GM13976 (cell line): ENCODE measurements at places on chromosomes 6 and 20.

DNA sequence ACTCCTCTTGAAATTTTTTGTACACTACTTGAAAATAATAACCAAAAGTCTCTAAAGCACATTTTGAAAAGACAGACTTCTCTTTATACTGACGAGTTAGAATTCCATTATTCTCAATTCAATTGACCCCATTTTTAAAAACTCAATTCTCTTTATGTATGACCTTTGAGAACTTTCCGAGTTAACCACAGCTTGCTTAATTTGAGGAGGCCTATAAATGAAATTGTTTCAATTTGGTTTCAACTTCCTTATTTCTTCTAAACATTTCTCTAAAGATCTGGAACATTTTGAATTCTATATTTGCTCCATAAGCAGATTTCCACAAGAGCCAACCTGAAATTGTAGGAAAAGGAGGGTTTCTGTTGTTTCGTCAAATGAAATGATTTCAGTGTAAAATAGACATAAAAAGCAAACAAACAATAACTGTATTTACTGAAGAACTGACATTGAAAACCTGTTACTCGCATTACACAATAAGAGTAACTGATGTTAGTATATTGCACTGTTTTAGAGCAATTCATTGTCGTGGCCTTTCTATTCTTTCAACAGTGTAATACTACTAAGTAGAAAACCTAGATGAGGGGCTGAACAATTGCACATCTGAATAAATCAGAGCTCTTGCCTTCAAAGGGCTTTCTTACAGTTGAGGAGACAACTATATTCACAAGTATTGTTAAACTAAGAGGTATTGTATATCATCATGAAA, 223.6 kb downstream of the HIVEP2 start:
- no peak for DNase-seq

DNA sequence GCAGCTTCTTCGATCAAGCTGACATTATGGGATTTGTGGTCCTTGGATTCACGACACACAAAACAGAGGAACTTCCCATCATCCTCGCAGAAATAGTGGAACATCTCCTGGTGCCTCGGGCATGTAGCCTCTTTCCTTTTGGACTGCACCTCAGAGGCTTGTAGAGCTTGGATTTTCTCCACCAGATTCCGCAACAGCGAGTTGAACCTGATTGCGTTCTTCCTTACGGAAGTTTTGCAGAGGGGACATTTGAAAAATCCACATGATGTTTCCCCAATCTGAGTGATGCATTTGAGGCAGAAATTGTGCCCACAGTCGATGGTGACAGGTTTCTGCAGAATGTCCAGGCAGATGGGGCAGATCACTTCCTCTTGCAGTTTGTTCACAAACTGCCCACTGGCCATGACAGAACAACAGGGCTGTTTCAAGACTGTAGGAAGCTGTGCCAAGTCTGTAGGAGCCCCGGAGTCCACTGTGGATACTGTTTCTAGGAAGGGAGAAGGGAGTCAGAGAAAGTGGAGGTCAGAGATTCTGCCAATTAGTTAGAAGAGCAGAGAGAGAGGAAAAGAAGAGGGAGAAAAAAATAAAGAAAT, 392 bp downstream of the TRIM31 start:
- DNase-seq, result no peak

- peak; percentile 60 for DNase-seq
These were observed 70.7 kb upstream of the TAB2 start for GRCh38 chr6:149246691-149247384.

GRCh38 chr6:157621406-157621805, 201.6 kb upstream of the SNX9 start:
- DNase-seq, result no peak

DNA sequence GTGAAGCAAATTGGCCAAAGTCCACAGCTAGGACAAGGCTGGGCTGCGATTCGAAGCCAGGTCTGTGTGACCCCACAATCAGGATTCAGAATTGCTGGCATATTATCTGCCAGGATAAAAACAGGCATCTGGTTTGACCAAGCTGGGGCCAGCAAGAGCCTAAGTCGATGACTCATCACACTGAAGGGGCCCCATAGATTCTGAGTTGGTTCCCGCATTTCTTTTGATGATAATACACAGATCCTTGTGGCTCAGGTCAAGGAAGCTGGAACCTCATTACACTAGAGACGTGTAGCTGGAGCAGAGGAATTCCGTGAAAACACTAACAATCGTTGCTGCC, 6.5 kb downstream of the KCNB1 start:
- no peak for DNase-seq

GRCh38 chr6:79469376-79470246, 67.6 kb downstream of the LCA5 start:
- no peak for DNase-seq

GRCh38 chr6:100167585-100167984, 173.6 kb upstream of the MCHR2 start:
- no peak for DNase-seq

DNA sequence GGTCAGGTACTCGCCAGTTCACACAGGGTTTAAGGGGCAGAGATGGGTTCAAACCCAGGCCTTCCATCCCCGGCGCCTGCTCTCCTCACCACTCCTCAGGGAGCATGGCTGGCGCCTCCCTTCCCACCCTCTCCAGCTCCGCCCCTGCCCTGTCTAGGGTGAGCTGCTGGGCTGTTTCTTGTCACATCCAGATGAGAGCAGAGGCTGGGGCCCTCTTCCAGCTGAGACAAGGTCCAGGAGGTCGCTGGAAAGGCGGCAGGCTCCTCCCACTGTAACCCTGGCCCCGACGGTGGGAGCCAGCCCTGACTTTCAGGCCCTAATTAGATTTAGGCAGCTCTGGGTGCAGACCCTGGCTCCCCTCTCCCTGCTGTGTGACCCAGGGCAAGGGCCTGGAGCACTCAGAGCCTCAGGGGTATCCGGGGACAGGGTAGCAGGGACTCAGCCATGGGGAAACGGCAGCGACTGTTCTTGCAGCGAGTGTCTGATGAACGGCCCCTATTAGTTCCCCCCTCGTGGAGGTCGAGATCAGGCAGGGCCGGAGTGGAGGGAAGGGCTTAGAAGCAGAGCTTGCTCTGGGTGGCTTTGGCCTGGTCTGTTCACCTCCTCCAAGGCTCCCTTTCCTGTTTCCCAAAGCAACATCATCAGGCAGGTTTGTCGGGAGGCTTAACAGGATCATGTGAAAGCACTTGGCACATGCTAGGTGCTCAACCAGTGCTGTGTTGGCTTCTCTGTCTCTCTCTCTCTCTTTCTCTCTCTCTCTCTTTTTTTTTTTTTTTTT, 33.4 kb downstream of the SNAI1 start:
- no peak for DNase-seq

- peak; percentile 28 for DNase-seq
These were observed 7.7 kb downstream of the PHIP start for GRCh38 chr6:79070206-79070825.

DNA sequence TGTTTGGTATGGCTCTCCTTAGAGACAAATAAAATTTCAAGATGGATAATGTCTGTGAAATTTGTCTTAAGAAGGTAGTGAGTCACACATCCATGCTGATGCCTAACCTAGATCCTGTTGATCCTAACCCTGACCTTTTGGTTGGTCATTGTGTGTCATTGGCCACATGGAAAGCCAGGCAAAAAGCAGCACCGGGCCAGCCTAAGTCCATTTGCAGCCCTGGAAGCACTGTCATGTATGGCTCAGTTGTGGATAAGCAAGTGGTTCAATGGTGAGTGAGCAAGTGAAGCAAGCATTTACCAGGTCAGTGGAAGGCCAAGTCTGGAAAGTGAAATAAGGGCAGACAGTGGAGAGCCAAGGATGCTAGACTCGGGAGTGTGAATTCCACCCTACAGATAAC, 12.1 kb upstream of the XRN2 start:
- no peak for DNase-seq

GRCh38 chr20:24721891-24722568, 227.0 kb upstream of the CST7 start:
- no peak for DNase-seq
